SJCRH30 (cell line): ENCODE measurements at places on chromosomes 11 and 22.

DNA sequence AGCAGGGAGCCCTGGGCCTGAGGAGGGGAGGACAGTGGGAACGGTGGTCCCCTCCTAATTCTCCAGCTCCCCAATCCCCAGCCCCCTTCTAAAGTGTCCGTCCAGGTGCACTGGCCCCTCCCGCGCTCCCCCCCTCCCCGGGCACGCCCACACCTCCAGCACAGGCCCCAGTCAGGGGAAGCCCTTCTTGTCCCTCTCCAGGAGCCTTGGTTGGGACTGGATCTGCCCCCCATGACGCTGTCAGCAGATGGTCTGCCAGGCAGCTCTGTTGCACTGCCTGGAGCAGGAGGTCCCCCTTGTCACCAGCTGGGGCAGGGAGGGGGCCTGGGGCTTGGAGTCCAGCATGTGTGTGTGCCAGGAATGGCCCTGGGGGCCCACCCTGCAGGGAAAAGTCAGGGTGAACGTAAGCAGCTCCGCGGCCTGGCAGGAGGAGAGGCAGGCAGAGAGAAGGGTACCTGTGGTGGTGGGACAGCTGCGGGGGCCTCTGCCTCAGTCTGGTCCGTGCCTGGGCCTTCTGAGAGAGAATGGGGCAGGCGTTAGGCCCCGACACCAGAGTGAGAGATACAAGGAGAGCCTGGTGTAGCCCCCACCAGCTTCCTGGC lies 1.6 kb downstream of the IRF7 start:
- H3K4me1 ChIP-seq: peaks cover 34% of the 10 kb centered on the region
- H3K36me3 ChIP-seq: peaks cover 29% of the 10 kb centered on the region
- H3K27ac ChIP-seq: no peak overlapping the region

DNA sequence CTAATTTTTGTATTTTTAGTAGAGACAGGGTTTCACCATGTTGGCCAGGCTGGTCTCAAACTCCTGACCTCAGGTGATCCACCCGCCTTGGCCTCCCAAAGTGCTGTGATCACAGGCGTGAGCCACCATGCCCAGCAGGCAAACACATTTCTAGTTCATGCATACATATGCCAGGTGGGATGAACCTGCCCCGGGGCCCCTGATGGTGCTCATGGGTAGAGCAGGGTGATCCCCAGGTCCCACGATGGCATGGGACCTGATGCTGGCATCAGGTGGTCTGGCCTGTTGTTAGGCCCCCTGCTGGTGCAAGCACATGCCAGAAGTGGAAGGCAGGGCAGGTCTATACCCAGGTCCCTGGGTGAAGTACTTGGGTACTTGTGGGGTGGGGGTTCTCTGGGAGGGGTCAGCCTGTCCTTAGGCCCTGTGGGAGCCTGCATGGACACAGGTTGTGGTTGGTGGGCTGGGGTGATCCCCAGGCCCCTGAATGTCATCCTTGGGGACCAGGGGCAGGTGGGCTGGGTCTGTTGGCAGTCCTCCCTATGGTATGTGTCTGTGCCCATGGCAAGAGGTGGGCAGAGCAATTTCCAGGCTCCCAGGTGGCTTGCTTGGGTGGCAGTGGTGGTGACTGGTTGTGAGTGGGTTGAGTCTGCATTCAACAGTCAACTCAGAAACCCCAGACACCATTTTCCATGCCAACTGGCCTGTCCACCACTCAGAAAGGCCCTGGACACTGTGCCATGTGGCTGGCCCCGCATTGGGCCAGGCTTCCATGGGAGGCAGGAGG lies 9.6 kb upstream of the RGL4 start:
- peaks cover 3% of the 10 kb centered on the region; the same call in 1 of the 2 replicates for H3K36me3 ChIP-seq
- H3K27ac ChIP-seq: no peak overlapping the region
- no peak overlapping the region for H3K4me3 ChIP-seq
- no peaks in the 10 kb centered on the region for H3K27me3 ChIP-seq

GRCh38 chr11:81278991-81279390 lies 1454.7 kb downstream of the FAM181B start:
- H3K4me1 ChIP-seq: no peaks in the 10 kb centered on the region
- no peaks in the 10 kb centered on the region for H3K36me3 ChIP-seq
- no peak for DNase-seq
- H3K27ac ChIP-seq: no peak overlapping the region
- no peak overlapping the region for H3K4me3 ChIP-seq
- H3K27me3 ChIP-seq: no peaks in the 10 kb centered on the region

DNA sequence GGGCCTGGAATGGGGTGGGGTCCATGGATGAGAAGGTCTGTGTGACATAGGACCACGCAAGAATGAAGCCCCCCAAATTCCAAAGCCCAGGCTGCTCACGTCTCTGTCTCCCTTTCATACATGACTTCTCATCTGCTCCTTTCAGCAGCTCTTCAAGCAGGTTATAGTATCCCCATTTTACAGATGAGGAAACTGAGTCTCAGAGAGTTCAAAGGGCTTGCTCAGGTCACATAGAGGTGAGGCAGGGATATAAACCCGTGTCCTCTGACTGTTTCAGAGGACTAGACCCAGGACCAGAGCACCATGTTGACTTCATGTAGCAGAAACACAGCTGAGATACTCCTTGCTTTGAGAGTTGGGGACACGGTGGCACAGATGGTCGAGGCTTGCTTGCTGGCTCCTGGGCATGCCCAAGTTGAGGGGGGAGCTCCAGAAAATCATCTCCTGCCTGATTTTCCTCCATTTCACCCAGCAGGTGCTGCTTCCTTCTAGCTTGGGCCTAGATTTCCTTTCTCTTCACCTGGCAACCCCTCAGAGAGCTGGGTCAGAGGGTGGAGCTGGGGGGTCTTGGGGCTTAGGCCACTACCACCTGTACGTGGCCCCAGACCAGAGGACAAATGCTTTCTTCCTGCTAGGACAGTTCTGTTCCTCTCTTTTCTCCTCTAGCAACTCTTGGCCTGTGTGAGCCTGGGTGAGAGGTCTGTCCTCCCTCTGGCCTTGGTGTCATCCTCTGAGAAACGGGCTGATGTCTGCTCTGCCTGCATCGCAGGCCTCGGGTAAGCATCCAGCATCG lies 24.1 kb upstream of the THY1 start:
- no peak overlapping the region for H3K4me3 ChIP-seq
- no peaks in the 10 kb centered on the region for H3K27me3 ChIP-seq
- no peaks in the 10 kb centered on the region for H3K4me1 ChIP-seq
- no peak for DNase-seq
- H3K36me3 ChIP-seq: no peaks in the 10 kb centered on the region
- no peak overlapping the region for H3K27ac ChIP-seq

- no peak overlapping the region for H3K4me3 ChIP-seq
- no peaks in the 10 kb centered on the region for H3K27me3 ChIP-seq
- DNase-seq: no peak
- no peak overlapping the region for H3K27ac ChIP-seq
Observed at GRCh38 chr22:32636884-32637283, 162.3 kb downstream of the FBXO7 start.

DNA sequence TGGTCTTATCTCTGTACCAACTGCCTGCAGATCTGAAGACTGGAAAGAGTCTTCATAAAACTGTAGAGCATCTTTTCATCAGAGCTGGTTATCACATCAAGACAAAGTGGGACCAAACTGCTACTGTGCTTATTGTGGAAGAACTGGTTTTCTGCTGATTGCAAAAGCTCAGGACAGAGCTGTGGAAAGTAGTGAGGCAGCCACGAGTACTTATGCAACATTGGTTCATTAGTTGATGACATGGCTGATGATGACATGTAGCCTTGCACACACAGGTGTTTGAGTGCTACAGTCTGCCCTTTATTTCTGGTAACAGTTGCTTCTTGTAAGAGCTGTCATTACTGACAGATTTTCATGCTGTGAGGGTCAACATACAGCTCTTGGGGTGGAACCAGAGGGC lies 185.4 kb upstream of the GUCY1A2 start:
- H3K4me3 ChIP-seq: no peak overlapping the region
- H3K36me3 ChIP-seq: no peaks in the 10 kb centered on the region

GRCh38 chr22:43436868-43437267 lies 25.1 kb downstream of the MPPED1 start:
- H3K4me1 ChIP-seq: no peaks in the 10 kb centered on the region
- no peak overlapping the region for H3K4me3 ChIP-seq
- H3K36me3 ChIP-seq: no peaks in the 10 kb centered on the region
- H3K27me3 ChIP-seq: peaks cover 12% of the 10 kb centered on the region

DNA sequence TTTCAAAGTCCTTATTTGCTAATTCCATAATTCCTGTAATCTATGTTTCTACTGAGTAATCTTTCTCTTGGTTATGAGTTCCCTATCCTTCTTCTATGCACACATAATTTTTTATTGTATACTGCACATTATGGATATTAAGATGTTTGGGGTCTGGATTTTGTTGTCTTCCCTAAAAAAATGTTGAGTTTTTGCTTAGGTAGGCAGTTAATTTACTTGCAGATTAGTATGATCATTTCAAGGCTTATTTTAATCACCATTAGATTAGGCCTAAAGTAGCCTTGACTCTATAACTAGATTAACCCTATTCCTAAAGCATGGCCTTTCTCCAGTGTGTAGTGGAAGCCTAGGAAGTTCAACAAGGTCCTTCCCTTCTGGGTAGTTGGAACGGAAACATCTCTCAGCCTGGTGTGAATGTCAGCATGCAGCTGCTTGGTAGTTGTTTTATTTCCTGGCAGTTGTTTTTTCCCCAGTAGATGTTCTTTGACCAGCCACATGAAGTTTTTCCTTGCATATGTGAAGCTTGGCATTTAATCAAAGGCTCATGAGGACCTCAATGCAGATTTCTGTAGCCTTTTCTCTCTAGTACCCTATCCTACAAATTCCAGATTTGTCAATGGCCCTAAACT lies 419.3 kb upstream of the NARS2 start:
- no peak overlapping the region for H3K4me3 ChIP-seq
- no peak overlapping the region for H3K27ac ChIP-seq
- no peak for DNase-seq
- no peaks in the 10 kb centered on the region for H3K36me3 ChIP-seq
- no peaks in the 10 kb centered on the region for H3K4me1 ChIP-seq
- no peaks in the 10 kb centered on the region for H3K27me3 ChIP-seq

DNA sequence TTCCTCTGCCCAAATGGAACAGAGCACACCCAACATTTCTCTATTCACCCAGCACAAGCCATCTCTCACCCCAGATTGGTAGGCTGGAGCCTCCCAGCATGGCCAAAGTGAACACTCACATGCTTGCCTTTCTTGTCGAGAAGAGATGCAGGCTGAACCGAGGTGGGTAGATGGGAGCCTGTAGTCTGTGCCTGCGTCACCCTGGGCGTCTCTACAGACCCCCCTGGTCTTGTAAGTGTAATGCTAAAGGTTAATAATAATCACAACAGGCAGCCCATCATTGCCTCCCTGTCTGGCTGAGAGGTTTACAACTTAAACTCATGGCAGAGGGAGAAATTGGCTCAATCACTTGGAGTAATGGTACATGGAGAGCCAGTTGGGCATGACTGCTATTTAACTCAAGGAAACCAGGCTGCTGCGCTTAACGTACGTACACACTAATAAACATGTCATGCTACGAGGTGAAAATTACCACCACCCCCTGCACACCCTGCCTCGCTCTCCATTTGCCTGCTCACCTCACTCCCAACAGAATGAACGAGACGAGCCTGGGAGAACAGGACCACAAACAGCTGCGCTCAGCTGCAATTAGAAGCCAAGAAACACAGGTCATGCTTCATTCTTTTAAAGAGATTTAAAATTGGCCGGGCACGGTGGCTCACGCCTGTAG lies 9.1 kb upstream of the ZBTB16 start:
- no peak for DNase-seq
- no peaks in the 10 kb centered on the region for H3K36me3 ChIP-seq
- H3K27me3 ChIP-seq: no peaks in the 10 kb centered on the region
- no peaks in the 10 kb centered on the region for H3K4me1 ChIP-seq
- H3K27ac ChIP-seq: no peak overlapping the region

GRCh38 chr11:86672007-86672621 lies at the start of gene ME3:
TSS of gene ME3 (minus strand) at chr11:86672616.
- DNase-seq: no peak
- H3K27me3 ChIP-seq: no peaks in the 10 kb centered on the region; the same call in 1 of the 2 replicates
- no peaks in the 10 kb centered on the region for H3K4me1 ChIP-seq
- no peak within 1 kb of the TSS for H3K27ac ChIP-seq

GRCh38 chr11:122197066-122197987 lies 81.3 kb upstream of the BLID start:
- H3K27me3 ChIP-seq: no peaks in the 10 kb centered on the region
- peak overlapping the region; percentile 39; the same call in 1 of the 2 replicates for H3K27ac ChIP-seq
- no peaks in the 10 kb centered on the region for H3K36me3 ChIP-seq
- peaks cover 15% of the 10 kb centered on the region for H3K4me1 ChIP-seq
- DNase-seq: peak; percentile 66
- H3K4me3 ChIP-seq: no peak overlapping the region

- no peaks in the 10 kb centered on the region for H3K4me1 ChIP-seq
- H3K4me3 ChIP-seq: no peak overlapping the region
- no peak overlapping the region for H3K27ac ChIP-seq
- H3K36me3 ChIP-seq: no peaks in the 10 kb centered on the region
- H3K27me3 ChIP-seq: no peaks in the 10 kb centered on the region; the same call in none of the 2 replicates
- DNase-seq: no peak
Observed at GRCh38 chr22:22721681-22722354, 77.4 kb downstream of the GGTLC2 start.

DNA sequence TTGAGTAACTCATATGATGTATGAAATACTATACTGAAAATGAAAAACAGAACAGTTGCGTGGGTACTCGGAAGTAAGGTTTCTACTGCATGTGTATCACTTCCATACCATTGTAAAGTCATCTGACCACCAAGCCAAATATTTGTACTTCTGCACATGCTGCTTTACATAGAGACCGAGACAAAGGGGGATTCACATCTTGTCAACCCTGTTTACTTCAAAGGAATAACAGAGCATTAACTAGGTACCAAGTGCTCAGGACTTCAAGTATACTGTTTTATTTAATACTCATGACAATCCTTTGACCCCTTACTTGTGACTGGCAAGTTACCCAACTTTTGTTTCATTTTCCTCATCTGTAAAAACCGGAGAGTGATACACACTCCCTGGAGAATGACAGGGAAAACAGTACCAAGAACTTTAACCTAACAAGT lies 9.9 kb downstream of the MAPK1 start:
- H3K27me3 ChIP-seq: no peaks in the 10 kb centered on the region
- no peak overlapping the region for H3K4me3 ChIP-seq
- H3K36me3 ChIP-seq: peaks cover 3% of the 10 kb centered on the region; the same call in 1 of the 2 replicates
- 0 out of 2 replicates have a peak, but pooled peaks cover 2% of the 10 kb centered on the region for H3K4me1 ChIP-seq
- DNase-seq: no peak

DNA sequence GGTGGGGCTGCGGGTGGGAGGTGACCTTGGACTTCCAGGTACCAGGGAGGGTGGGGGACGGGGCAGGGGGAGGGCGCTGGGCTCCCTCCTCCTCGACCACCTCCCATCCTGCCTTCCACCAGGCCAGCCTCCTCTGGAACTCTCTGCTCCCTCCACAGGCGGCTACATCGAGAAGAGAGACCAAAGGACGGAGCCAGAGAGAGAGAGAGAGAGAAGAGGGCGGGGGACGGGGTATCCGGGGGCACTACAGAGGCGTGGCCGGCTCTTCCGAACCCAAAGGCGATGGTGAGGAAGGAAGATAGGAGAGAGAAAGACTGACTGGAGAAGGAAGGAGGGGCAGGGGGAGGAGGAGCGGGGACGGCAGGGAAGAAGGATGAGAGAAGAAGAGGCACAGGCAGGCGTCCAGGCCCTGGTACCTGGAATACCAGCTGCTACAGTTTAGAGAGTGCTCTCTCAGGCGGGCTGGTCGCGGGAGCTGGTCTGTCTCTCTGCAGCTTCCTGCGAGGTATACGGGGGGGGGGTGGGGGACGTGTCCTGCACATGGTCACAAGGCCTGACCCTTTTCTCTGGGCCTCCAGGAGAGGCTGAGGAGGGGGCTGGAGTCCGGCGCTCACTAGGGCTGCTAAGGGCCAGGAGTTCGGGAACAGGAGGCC lies 38.0 kb downstream of the IGSF9B start:
- H3K36me3 ChIP-seq: no peaks in the 10 kb centered on the region
- H3K27ac ChIP-seq: no peak overlapping the region
- no peaks in the 10 kb centered on the region for H3K4me1 ChIP-seq
- no peak for DNase-seq
- H3K4me3 ChIP-seq: no peak overlapping the region
- peaks cover 16% of the 10 kb centered on the region; the same call in 1 of the 2 replicates for H3K27me3 ChIP-seq
